Immature natural killer cell (primary cell): ENCODE measurements at places on chromosomes 1 and 21.

- DNase-seq, result no peak
Observed at GRCh38 chr1:40939320-40940059, 40.0 kb upstream of the CTPS1 start.

GRCh38 chr1:37243368-37244082, 209.2 kb upstream of the GRIK3 start:
- DNase-seq, result no peak

DNA sequence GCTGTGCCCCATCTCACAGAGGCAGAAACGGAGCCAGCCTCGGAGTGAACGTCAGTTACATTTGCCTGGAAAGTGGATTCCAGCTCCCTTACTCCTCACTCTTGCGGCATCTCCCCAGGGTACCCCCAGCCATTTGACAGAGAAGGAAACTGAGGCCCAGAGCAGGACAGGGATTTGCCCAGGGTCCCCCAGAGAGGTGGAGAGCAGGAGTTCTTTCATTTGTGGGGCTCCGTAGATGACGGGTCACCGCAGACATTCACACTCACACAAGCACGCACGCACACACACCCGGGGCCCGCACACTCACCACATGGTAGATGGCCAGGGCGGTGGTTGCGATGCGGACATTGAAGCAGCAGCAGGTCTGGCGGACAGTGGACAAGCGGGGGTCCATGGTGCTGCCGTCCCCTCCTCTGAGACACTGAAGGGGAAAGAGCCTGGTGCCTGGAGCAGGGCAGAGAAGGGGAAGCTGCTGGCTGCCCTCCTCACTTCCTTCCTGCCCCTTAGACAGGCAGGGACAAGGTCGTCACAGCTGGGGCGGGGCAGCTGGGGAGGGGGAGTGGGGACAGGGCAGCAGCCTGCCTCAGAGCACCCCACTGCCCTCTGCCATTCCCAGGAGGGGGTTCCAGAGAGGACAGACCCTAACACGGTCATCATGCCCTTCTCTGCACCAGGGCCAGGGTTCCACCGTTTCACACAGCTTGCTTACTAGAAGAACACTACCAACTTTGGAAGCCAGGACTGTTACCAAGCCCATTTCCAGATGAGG, at the start of gene LAPTM5:
TSS of gene LAPTM5 (minus strand) at position 423 of the 769 bp plus-strand sequence. CDS start at position 394, 29 bp downstream.
- DNase-seq, result peak; percentile 72

DNA sequence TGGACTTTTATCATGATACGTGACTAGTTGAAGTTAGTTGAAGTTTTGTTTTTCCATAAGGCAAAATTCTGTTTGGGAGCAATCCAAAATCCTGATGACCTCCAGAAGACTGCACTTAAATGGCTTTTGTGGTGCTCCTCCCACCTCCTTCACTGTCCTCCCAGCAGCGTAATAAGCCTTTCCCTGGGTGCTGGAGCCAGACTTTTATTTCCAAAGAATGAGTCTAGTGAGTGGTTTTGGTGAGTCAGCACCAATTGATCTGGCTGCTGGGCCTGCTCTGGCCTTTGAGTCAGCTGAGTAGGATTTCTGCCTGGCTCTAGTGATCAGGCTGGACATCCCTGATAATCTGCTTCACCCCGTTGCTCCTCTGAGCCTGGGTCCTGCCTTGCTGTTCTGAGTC, 21.7 kb upstream of the KCND3 start:
- no peak for DNase-seq

DNA sequence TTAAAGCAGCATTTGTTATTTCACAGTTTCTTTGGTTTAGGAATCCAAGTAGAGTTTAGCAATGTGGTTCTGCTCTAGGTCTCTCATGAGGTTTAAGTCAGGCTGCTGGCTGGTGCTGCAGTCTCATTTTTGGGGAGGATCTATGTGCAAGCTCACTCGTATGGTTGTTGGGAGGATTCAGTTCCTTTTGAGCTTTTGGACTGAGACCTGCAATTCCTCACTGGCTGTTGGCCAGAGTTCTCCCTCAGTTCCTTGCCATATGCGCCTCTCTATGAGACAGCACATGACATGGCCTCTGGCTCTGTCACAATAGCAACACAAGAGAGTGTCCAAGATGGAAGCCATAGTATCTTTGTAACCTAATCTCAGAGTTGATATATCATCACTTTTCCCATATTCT, 91.0 kb downstream of the OLFML2B start:
- DNase-seq, result no peak

DNA sequence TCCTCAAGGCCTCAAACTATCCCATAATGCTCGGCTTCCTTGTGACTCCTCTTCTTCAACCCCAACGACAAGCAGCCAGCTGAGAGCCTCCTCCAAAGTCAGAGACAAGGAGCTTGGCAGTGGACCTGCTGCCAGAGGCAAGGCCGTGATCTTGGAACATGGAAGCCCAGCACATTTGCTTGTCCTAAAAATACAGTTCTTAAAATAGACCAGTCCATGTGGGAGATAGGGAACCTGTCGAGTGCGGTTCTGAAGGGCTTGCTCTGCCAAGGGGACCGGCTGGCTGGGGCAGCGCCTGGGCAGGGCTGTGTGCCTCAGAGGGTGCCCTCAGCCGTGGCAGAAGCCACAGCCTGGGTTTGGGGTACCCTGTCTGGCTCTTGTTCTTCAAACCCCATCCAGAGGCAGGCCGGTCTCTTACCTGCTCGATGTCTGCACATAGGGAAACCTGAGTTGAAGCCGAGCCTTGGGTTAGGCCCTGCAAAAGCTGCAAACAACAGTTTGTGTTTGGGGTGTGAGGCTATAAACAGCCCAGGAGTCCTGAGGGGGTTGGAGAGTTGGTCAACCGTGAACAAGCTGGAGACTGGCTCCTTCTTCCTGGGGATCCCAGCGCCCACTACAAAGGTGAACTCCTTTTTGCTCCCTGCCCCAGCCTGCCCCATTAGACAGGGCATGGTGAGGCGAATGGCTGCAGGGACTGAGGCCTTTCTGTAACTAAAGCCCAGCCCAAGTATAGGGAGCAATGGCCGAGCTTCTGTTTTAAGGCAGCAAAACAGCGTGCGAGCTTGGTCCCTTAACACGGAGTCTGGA, 228.8 kb downstream of the CAMTA1 start:
- DNase-seq, result no peak

GRCh38 chr1:212649020-212649419, 40.5 kb downstream of the ATF3 start:
- DNase-seq, result no peak

- no peak for DNase-seq
Observed at GRCh38 chr1:35466120-35466519, 91.1 kb downstream of the KIAA0319L start.

DNA sequence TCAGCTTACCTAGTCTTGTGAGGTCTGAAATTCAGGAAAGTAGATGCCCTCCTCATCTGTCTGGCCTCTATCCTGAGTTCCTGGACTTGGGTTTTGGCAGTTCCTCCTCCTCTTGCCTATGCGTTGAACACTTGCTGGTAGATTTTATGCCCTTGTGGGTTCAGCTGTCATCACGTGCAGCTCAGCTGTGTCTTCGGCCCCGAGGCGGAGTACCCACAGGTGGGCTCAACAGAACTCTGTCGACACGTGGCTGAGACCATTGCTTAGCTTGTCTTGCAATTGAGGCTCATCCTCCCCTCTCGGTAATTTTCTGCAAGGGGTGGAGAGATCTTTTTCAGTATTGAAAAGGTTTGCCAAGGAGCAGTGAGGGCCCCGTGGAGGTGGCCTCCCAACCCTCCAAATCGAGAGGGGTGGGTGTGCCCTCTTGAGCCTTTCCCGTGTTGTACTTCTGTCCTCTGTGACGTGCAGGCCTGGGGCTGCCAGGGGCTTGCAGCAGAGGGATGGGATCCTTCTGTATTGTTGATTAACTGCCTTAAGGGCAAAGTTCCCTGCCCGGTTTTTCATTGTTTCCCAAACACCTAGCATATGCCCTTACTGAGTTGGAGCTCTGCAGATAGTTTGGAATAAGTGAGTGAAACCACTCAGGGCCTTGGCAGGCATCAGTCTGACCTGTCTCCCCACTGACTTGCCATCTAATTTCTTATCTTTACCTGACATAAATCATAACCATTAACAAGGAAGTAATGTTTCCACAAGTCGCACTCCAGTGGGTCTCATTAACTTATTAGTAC, 2.9 kb downstream of the CENPS start:
- no peak for DNase-seq

- DNase-seq, result no peak
Observed at GRCh38 chr1:153507926-153508583, 27.7 kb downstream of the S100A6 start.

GRCh38 chr1:15994590-15995351, 9.3 kb upstream of the SRARP start:
- peak; percentile 11 for DNase-seq

- no peak for DNase-seq
Observed at GRCh38 chr1:223745731-223746130, 33.4 kb downstream of the CAPN2 start.

DNA sequence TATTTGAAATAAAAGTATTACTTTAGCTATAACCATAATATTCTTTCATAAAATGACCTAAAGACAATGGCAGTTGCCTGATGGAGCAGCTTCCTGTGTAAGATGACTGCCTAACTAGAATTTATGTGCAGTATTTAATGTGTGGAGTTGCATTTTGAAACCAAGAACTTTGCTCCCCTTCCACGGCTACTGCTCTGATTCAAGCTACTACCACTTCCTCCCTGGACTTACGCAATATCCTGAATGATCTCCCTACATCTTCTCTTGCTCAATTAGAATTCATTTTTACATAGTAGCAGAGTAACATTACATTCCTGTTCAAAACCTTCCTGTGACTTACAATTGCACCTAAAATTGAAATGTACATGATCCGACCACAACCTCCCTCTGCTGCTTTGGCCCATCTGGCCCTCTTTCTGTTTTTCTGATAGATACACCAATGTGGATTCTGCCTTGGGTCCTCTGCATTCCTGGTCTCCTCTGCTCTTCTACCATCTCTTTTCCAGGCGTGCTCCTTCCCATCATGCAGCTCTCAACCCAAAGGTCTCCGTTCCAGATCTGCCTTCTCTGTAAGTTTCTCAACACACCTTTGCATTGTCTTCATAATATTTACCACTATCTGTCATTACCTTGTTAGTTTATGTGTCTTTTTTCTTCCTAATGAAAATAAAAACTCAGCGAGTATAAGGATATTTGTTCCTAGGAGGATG, 47.4 kb upstream of the USP25 start:
- peak; percentile 4 for DNase-seq

- DNase-seq, result no peak
Observed at GRCh38 chr1:208164609-208165008, 79.6 kb downstream of the PLXNA2 start.

- DNase-seq, result no peak
Observed at GRCh38 chr1:184392779-184393522, 6.1 kb downstream of the C1orf21 start.

GRCh38 chr1:87126886-87127505, 201.7 kb upstream of the LMO4 start:
- no peak for DNase-seq

GRCh38 chr1:14366091-14367018, 232.1 kb upstream of the KAZN start:
- no peak for DNase-seq

GRCh38 chr1:78322928-78323680, 167.7 kb upstream of the PTGFR start:
- no peak for DNase-seq

GRCh38 chr1:114219172-114219868, 65.7 kb upstream of the SYT6 start:
- peak; percentile 14 for DNase-seq

DNA sequence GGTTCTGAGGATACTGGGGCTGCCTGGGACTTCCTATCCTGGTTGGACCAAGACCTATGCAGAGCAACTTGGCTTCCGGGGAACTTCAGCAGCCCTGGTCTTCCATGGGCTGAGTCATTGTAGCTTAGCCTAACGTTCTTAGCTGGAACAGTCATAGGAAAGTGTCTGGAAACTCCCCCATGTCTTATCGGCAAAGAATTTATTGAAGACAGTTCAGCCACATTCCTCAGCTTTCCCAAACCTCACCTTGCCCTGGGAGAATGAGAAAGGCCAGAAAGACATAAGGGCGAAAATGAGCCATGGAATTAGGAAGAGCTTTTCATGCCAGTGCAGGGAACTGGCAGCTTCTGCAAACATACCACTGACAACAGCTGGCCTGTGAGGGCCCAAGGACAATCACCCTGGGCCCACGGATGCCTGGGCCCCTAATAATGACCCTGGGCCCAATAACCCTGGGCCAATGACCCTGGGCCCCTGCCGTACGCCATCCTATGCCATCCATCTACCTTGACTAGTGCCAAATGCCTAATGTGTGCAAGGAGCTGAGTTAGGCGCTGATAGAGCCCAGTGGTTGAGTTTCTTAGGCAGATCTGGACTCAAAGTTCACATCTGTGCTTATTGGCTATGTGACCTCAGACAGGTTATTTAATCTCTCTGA, 114.4 kb upstream of the GADD45A start:
- DNase-seq, result no peak

DNA sequence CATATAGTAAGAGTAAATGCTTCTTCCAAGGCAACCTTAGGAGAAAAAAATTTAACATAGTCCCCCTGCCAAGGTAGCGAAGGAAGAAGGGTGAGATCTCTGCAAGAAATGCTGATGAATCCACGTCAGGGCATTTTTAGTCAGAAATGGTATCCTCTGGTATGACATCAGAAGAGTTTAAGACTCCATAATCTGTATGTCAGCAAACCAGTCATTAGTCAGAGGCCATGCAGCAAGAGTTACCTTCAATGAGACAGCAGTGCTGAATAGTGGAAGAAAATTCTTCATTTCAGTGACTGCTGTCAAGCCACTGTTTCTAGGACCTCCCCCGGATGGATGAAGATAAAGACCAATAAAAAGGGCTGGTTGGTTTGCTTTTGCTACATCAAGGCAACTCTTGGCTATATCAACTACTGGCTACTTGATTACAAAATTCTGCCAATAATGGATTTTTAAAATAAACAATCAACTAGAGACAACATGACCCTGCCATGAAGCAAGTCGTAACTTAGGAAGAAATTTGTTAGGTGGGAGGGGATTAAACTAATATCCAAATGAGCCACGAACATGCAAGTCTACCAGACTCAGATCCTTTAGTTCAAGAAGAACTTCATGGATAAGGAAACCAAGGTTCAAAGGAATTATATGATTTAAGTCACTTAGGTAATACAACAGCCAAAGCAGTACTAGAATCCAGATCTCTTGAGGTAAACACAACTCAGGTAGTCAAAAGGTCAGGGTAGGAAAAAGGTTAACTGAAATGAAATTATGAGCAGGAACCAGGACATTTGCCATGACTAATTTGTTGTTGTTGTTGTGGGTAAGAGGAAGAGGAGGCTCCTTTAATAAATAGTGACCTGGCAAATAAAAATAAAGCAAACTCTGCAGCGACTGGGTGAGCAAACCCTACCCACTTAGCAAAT, 25.6 kb upstream of the GUCA2A start:
- DNase-seq, result no peak

- no peak for DNase-seq
Observed at GRCh38 chr1:234368320-234369032, 4.8 kb upstream of the COA6 start.
